ENCODE measurements at places on chromosomes 2 and 18.

- DNase-seq, result no peak
These were observed 46.7 kb upstream of the ATP5MC3 start for GRCh38 chr2:175228179-175228578.

GRCh38 chr18:27242392-27243047 is 57.4 kb upstream of the CHST9 start:
- no peak for DNase-seq

GRCh38 chr18:57445488-57446319 is 10.5 kb downstream of the ONECUT2 start:
- DNase-seq, result no peak

DNA sequence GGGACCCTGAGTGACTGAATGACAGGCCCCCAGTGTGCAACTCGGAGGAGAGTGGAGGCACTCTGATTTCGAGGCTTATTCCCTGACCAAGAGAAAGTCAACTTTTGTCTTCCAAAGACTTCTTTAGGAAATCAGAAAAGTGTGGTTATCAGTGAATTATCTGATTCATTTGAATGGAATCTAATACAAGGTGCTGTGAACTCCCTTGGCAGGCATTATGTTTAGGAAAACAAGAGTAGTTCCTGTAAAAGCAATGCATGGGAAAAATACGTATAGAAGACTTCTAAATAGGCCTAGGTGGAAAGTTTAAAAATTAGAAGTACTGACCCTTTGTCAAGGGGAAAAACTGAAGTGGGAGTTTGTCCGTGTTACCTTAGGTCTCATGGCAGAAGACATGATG is 269.4 kb downstream of the GBX2 start:
- DNase-seq, result no peak

GRCh38 chr2:223860809-223861738 is 23.7 kb upstream of the AP1S3 start:
- no peak for DNase-seq

GRCh38 chr2:88450925-88451810 is 1.3 kb downstream of the FOXI3 start:
- DNase-seq, result no peak

DNA sequence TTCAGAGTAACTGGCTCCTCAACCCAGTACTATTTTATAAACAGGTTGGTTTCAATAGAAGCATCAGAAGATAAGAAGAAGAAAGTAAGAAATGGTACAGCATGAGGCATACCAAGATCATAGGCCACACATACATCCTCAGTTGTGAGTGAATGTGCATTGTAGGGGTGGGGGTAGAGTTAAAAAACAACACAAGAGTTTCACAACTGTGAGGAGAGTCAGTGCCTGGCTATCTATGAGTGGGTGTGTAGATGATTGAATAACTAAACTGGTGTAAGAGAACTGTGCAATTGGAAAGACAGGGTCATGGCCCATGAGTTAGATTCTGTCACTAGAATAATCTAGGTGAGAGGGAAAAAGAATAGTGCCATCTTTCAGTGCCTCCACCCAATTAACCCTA is 748.2 kb upstream of the ACVR2A start:
- DNase-seq, result no peak

DNA sequence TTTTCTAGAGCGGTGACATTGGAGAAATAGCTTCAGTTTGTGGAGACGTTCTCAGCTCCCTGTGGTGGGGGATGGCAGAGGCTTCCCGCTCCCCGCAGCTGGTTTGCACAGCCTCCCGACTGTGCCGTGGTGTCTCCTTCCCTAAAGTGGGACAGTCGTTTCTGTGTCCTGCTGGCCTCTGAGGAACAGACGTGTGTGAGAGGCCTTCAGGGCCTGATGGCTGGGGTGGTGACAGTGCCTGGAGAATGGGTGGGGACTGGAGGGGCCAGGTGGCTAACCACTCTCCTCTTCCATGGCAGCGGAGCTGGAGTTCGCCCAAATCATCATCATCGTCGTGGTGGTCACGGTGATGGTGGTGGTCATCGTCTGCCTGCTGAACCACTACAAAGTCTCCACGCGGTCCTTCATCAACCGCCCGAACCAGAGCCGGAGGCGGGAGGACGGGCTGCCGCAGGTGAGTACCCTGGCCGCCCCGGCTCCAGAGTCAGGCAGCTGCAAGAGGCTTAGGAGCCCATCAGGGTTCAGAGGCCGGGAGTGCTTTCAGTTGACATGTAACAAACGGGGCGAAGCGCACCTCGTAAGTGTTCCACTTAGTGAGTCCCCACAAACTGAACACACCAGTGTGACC is 105.4 kb downstream of the FAM210A start:
- no peak for DNase-seq

DNA sequence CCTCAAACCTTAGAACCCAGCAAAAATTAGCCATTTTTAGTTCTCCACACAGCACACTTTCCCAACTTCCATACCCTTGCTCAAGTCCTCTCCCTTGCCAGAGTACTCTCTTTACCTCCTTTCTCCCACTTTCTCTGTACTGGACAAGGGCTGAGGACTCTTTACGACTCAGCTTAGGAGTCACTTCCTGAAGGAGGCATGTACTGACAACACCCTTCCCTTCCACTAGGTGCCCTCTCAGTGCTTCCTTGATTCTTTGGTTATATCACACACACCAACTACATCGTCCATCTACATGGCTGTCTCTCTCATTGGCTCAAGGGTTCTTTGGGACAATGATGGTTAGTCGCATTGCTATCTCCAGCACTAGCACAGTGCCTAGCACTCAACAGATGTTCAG is 5.2 kb upstream of the C18orf63 start:
- DNase-seq, result no peak

DNA sequence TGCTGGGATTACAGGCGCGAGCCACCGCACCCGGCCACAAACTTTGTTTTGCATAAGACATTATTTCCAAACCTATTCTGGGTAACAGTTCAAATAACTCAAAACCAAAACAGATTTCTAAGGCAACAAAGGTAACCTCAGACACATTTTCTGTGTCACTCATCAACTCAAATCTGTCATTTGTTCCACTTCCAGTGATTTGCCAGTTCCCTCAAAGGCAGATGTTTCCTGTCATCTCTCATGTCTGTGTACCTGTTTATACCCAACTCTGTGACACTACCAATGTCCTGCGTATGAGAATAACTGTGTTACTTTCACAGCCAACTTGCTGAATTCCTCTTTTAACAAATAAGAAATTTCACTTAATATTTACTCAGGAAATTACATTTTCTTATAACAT is 54.4 kb downstream of the SCN3A start:
- DNase-seq, result peak; percentile 6

DNA sequence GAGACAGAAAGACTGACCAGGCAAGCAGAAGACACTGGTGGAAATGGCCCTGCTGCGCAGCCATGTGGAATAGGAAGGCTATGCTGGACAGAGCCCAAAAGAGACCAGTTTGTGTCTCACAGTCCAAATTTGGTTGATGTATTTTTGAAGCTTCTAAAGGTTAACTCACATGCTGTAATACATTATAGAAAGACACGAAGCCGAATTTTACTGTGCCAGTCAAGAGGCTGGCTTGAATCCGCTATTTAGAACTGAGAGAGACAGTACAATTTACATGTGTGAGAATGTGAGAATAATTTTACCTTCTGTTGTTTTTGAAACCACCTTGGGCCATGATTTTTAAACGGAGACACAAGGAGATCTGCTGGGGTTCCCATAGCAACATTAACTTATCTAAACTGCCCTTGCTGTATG is 113.6 kb downstream of the METTL8 start:
- DNase-seq, result peak; percentile 38

DNA sequence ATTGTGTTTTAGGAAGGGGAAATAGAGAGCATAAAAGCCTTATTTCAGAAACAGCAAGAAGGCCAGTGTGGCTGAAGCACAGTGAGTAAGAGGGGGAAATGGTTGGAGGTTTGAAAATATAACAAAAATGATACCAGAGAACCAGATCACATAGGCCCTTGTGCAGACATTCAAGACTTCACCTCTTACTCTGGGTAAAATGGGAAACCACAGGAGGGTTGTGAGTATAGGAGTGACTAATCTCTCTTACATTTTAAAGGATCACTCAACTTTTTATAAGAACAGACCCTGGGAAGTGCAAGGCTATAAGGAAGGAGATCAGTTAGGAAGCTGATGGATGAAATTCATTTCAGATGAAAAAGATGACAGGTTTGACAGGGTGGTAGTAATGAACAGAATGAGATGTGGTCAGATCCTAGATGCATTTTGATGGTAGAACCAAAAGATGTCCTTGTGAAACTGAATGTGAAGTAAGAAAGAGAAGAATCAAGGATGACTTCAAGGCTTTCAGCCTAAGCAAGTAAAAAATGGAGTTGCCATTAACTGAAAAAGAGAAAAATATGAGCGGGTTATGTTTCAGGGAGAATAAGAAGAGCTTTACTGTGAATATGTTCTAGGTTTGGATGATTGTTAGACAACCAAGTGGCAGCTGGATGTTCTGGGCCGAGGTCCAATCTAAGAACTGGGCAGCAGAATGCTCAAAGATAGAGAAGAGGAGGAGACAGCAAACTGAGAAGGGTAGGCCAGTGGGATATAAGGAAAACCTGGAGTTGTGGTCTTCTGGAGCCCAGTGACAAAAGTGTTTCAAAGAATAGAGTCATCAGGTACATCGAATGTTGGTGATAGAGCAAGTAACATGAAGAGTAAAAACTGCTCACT is 65.1 kb downstream of the USP40 start:
- DNase-seq, result no peak

DNA sequence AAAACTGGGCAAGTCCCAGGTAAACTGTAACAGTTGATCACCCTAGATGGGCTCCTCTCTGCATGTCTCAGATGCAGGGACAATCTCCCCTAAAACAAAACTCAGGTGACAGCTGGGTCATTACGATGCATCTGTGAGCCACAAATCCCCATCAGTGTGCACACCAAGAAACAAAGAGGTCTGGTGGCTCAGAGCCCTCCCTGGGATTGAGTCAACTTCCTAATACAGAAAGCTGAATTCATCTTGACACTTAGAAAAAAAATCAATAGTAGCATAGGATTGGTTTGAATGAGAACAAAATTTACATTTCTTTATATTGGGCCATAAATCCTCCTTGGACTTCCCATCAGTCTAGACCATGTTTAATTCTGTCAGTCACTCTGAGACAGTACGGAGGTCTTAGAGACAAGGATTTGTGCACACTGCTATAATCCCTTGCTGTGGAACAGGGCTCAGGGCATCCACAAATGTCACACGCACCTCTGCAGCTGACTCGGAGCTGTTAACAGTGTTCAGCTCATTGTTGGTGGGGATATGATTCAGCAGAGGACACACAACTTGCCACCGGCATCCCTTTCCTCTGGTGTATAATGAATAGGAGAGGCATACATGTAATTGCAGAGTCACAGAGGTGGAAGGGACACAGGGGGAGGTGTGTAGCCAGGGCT is 44.5 kb upstream of the DAPL1 start:
- DNase-seq, result no peak

- no peak for DNase-seq
These were observed 40.9 kb downstream of the CELF4 start for GRCh38 chr18:37524498-37525261.

- DNase-seq, result no peak
These were observed 13.5 kb downstream of the SIX3 start for GRCh38 chr2:44954889-44955592.

- DNase-seq, result peak; percentile 77
These were observed at the start of gene CTNNA2 for GRCh38 chr2:79512442-79513401. CTNNA2 (plus strand) TSS chr2:79513051.

DNA sequence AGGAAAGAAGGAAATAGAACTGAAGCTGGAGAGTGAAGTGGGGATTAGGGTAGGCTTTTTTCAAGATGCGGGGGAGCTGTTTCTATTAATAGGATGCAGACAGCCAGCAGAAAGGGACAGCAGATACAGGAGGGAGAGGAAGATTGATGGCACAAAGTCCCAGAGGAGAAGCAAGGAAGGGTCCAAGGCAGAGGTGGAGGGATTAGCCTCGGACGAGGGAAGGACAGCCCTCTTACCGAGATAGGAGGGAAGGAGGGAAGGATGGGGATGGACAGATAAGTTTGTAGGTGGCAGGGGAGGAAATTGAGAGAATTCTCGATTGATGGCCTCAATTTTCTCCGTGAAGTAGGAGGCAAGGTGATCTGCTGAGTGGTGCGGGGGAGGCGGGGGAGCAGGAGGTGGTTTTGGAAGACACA is 317.4 kb downstream of the AGPS start:
- DNase-seq, result no peak

- no peak for DNase-seq
These were observed 21.1 kb downstream of the CASP10 start for GRCh38 chr2:201203916-201204654.

DNA sequence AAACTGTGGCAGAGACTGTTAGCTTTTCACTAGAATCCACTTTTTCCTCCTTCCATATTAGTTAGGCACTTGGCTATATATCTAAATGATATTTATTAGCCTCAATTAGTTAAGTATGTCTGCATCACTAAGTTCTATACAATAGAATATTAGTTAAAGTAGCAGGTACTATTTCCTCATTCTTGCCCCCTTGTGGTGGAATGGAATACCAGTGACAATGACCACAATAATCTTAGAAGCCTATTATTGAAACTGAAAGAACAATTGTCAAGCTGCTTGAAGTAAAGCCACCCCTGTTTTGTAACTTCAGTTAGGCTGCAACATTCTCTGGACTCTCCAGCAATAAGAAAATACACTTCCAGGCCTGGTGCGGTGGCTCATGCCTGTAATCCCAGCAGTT is 476.3 kb upstream of the VWC2L start:
- peak; percentile 47 for DNase-seq

DNA sequence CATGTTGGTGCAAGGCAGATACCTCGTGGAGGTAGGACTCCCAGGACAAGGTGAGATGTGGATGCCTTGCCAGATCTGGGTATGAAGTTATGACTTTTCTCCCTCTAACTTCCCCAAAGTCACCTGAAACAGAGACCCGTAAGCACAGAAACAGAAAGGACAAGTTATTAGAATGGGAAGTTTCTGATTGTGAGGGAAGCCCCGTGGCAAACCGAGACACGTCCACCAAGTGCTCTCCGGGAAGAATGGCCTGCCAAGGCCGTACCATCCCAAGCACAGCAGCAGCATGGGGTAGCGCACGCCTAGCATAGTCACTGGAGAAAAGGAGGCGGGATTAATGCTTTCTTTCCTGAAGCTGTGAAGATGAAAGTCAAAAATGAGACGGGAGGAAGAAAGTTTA is 110.6 kb downstream of the ZNF532 start:
- DNase-seq, result no peak

DNA sequence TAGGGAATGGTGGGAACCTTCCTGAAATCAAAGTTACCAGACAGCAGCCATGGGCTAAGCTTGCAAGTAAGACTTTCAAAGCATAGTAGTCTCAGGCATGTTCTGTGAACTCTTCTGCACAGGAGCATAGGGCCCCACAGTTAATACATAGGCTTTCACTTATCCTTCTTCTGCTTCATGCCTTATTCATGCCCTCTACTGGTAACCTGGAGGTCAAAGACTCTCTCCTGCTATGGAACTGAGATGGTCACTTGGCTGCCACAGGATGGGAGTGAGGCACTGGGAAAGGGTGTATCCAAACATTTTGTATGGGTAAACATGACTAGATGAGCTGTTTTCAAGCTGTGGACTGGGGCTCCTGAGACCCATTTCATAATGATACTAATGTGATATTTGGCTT is 49.1 kb upstream of the ZNF638 start:
- no peak for DNase-seq

GRCh38 chr2:152560166-152560565 is 157.1 kb downstream of the PRPF40A start:
- DNase-seq, result no peak
